ENCODE measurements at places on chromosomes 16 and 17. TPM values are rescaled to one million over a fixed set of nuclear protein-coding genes. Genes with fewer than 3 reads are reported as not detected.

C17orf78 gene
- total RNA-seq: not detected

PRSS27 gene
- total RNA-seq: 3.0 TPM

SOCS7 gene
- 9.7 TPM for total RNA-seq

CES2 gene
- total RNA-seq: 42.7 TPM

IKZF3 gene
- 1.3 TPM for total RNA-seq

ABCA10 gene
- total RNA-seq: 26.8 TPM

PYCARD gene
- 27.1 TPM for total RNA-seq

ZFPM1 gene
- total RNA-seq: 0.57 TPM

CDH13 gene
- total RNA-seq: 14.3 TPM
